Esophagus squamous epithelium (tissue), 5 donors: ENCODE measurements at places on chromosomes 2 and 18. TPM values are rescaled to one million over a fixed set of nuclear protein-coding genes. Genes with fewer than 3 reads are reported as not detected.

- DNase-seq = no peak
These were observed 80.0 kb downstream of the EPB41L3 start for GRCh38 chr18:5463831-5464230.

The C2orf78 gene
- total RNA-seq = not detected

- no peak for DNase-seq
These were observed 61.2 kb downstream of the RALBP1 start for GRCh38 chr18:9536354-9537152.

DNA sequence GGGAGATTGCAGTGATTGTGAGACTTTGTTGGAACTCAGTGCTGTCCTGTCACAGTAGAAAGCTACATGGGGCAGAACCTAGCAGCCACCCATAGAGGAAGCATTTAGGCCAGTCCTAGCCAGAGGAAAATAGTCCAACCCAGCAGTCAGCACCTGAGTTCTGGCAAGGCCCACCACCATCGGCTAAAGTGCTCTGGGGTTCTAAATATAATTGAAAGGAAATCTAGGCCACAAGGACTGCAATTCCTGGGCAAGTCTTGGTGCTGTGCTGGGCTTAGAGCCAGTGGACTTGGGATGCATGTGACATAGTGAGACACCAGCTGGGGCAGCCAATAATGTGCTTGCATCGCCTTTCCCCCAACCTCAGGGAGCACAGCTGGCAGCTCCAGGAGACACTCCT lies 28.9 kb upstream of the ACTR2 start:
- DNase-seq = no peak

GRCh38 chr2:60411295-60411694 lies 142.2 kb downstream of the BCL11A start:
- DNase-seq = no peak

- DNase-seq = no peak
These were observed 132.6 kb downstream of the NYAP2 start for GRCh38 chr2:225532096-225532495.

DNA sequence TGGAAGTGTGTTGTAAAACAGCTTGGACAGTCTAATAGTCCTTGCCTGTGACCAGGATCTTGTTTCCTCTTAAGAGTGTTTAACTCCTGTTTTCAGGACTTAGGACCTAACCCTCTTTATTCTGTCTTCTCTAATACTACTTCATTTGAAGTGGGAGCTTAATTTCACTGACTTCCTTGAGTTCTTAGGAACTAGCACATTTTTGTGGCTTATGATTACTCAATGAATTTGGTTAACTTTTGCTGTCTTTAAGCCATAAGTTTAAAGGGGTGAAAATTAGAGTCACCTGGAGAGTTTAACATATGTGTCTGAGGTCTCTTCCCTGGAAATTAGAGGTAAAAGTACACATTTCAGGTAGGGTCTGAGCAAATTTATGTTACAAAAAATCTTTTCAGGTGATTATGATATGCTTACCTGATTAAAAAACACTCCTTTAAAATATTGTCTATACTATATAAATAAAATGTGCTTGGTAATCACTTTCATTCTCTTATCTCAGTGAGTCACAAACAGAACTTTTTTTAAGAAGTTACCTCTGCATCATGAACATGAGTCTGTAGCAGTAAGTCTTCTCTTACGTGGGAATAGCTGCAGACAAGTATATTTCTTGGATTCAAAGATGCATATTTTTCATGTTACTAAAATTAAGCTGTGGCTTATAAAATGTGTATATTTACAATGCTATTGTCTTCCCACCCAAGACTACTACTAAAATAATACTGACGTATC lies 52.7 kb downstream of the ATP9B start:
- DNase-seq = no peak

GRCh38 chr2:101348883-101349282 lies 38.4 kb downstream of the CREG2 start:
- DNase-seq = no peak

DNA sequence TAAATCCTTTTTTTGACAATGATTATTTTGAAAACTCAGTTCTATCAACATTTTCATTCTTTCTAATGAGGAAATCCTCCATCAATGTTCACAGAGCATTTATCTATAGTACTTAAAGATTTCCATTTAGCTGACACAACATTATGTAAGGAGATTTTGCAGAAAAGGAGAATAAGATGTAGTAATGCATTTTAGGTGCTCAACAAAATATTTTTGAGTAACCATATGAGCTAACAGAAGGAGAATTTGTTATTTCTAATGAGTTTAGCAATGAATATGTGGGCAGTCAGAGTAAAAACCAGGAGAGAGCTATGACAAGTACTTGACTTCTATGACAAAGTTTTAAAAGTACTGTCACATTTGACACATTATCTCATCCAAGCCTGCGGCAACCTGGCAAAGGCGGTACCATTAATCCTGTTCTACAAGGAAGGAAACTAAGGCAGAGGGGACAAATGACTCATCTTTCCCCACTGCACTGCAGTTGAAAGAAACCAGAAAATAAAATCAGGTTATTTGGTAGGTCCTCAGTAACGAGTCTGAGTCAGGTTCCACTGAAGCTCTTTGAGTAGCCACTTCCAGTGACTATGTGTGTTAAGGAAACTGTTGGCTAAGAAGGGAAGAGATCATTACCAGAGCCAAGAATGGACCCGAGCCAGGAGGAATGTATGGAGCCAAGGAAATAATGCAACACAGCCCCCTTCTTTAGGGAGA lies 134.1 kb upstream of the ITGB6 start:
- DNase-seq = no peak

The MERTK gene
- 1.7 TPM for total RNA-seq

The GLI2 gene
- 1.3 TPM for total RNA-seq
